ENCODE measurements at places on chromosomes 13 and 19.

DNA sequence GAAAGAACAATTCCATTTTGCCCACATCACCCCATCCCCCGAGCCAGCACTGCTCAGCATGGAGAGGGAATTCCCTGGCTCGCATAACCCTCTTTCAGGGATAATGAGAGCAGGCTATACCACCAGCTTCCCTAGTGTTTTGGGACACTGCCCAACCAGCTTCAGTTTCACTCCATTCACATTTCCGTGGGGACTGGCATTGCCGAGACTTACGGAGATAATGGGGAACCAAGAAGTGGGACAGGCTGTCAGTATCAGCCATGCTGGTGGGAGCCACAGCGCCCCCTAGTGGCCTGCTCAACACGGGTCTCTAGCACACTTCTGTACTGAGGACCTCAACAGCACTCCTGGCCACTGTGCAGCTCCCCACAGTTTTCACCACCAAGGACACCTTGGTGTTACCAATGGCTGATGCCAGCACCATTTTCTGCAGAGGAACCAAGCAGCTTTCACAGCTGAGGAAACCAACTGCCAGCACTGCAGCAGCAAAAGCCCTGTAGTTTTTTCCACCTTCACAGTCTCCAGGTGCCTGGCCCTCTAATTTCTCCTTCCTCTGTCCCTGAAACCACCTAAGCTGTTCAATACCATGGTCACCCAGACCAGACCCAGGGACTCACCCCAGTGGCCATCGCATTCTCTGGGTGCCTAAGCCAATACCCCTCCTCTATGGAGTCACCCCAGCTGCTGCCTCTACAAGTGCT, 23.7 kb downstream of the SLC6A16 start:
- peak; percentile 76 for DNase-seq

DNA sequence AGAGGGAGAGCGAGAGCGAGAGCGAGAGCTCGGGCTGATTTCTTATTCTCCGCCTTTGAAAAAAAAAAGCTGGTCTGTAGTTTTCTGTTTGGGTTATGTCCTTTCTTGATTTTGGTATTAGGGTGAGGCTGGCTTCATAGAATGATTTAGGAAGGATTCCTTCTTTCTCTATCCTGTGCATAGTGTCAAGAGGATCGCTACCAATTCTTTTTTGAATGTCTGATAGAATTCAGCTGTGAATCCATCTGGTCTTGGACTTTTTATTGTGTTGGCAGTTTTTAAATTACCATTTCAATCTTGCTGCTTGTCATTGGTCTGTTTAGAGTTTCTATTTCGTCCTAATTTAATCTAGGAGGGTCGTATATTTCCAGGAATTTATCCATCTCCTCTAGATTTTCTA, 1414.6 kb upstream of the MIR17HG start:
- no peak for DNase-seq

GRCh38 chr13:60655256-60655655, 258.2 kb downstream of the TDRD3 start:
- DNase-seq: no peak

DNA sequence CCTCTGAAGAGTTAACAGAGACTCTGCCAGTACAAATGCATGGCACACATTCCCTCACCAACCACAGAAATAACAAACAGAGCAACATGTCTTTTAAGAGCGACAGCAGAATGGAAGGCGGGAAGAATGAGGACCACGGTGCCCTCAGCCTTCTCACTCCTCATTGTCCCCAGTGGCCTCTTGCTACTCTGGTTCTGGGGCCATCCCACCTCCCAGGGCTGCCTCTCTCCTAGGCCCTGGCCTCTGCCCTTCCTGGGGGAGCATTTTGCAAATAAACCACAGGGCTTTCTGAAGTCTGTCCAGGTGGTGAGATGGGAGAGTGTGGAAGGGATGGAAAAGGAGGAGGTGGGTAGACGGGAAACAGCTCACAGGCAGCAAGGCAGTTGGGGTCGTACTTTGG, 28.3 kb downstream of the CYP2B6 start:
- no peak for DNase-seq

GRCh38 chr13:59633290-59633689, 530.4 kb downstream of the DIAPH3 start:
- DNase-seq: no peak
